8988T (cell line): ENCODE measurements at places on chromosomes 11 and 22.

- no peak for DNase-seq
These were observed 11.8 kb downstream of the SMPD1 start for GRCh38 chr11:6402061-6402470.

GRCh38 chr11:110453684-110454354 lies 24.1 kb downstream of the FDX1 start:
- DNase-seq, result no peak

- no peak for DNase-seq
These were observed 45.4 kb downstream of the RRP8 start for GRCh38 chr11:6557761-6558674.

- no peak for DNase-seq
These were observed 78.7 kb downstream of the COMMD9 start for GRCh38 chr11:36210529-36210928.

DNA sequence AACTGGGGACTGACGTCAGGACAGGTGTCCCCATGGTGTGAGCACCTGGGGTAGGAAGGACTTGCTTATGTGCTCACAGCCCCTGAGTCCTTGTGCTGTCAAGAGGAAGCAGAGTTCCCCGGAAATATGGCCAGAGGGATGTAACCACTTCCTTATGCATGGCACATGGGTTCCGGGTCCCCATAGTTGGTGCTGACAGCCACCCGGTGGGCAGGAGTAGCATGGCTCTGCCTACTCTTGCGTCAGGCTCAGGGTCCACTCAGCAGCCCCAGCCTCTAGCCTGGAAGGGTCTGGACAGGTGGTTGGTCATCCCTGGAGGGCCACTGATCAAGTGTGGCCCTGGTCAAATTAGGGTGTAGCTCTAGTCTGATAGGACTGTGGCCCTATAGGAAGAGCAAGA lies 42.8 kb upstream of the CCND1 start:
- peak; percentile 61 for DNase-seq

DNA sequence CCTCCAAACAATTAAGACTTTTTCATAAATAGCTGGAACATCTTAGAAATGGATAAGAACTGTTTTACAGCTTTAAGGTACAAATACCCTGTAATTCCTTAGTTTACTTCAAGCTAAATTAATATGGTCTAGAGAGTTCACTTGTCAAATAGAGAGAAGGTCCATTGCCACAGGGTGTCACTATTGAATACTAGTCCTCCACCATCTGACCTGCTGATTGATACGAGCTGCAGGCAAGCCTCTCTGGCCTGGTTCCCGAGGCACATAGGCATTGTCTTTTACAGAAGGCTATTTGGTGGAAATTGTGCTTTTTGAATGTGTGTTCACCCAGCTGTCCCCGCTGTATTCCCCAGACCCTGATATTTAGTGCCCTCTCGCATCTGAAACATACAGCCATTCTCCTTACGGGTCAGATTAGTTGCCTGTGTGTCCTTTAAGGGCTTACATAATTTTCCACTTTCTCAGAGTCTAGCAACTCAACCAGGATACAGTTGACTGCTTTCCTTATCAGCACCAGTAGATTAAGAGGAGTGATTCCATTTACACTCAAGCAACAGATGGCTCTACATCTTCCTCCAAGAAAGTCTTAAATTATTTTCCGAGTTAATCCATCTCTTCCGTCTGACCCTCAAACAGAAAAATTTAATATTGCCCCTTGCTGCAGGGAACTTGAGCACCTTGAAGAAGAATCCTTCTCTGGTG lies 788.8 kb upstream of the FAT3 start:
- DNase-seq, result no peak

DNA sequence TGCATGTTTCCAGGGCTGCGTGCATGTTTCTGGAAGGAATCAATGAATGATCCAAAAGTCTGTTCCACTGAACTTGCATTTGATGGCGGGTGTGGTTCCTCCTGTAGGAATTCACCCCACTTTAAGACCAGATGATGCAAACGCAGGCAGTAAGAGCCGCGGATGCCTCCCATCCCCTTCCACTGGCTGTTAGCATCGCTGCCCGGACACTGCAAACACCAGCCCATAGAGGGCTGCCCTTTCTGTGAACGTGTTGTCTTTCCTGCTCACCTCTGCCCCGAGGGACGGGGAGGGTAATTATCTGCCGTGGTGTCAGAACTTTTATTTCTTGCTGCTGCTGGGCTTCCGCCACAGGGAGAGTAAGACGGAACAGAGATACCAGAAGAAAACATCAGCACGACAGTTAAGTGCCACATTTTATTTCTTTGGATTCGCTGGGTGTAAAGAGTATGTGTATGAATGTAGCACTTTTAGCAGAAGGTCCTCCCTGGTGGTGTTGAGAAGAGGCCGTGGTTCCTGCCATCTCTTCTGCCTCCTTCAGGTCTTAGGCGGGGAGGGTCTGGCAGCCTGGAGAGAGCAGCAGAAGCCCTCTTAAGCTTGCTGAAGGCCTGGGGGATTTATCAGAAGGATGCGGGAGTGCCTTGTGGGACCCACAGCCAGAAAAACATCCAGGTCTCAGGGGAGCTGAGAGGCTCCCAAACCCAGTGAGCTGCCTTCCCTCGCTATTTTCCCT lies 53.2 kb upstream of the NECTIN1 start:
- DNase-seq, result no peak

DNA sequence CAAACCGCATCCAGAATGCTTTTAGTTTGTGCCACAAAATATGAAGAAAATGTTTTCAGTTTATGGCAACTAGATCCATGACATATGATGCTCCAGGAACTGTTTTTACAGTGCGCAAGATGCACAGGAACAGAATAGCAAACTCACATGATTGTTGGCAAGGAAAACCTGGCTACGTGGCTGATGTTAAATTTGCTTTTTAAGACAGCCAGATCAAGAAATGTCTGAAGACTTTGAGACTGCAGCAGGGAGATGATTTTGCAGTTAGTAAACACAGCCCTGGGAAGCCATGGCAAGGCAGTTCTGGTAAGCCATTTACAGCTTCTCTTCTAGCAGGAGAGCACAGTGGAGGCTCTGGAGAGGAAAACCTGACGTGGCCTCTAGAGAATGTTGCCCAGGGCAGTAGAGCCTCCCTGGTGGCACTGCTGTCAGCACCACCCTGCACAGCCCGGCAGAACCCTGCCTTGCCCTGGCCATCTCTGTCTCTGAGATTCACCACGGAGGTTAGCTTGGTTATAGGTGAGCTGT lies 69.8 kb upstream of the TNRC6B start:
- DNase-seq, result no peak

DNA sequence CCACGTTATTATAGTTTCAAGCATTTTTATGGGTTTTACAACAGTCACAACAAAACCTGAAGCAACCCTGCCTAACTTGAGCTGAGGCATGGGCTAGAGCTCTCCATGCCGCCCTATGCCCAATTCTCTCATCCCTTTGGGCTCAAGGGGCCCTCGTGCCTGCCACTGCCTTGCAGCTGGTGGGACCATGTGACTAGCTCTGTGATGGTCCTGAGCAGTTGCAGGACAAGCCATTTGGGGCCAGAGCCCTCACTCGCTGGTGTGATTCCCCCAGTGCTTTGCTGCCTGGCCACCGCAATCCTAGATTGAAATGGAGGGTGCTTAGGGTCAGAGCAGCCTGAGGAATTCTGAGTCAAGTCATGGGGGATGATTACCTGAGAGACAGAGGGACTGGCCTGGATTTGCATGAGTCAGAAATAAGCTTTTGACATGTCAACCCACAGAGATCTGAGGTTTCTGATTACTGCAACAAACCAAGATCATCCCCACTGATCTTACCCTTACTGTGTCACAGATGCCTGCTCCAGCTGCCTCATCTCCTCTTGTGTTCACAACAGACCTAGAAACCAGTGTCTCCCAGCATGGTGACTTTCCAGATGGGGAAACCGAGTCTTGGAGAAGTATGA lies 323.7 kb downstream of the BRD1 start:
- DNase-seq, result no peak
